ENCODE measurements at places on chromosomes 3 and 15.

DNA sequence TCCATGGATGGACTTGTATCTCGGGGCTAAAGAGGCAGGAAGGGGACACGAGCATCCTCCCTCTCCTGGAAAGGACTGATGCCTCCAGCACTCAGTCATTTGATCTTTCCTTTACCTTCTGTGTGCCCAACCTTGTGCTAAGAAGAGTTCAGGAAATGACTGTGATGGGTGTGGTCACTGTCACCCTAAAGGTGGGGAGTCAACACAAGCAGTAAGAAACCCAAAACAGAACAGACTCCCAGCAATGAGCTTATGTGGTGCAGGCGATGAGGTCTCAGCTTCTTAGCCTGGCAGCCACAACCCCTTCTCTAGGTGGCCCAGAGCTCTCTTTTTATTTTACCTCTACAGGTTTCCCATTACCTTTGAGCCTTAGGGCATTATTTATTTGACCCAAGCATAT, 3.8 kb downstream of the MPI start:
- no peak for DNase-seq

- no peak for DNase-seq
Measured at GRCh38 chr15:33124811-33125210, 69.7 kb downstream of the FMN1 start.

GRCh38 chr3:76585794-76586392, 454.0 kb upstream of the ROBO2 start:
- DNase-seq: no peak

GRCh38 chr3:57160765-57161538, 4.2 kb downstream of the IL17RD start:
- DNase-seq: peak; percentile 53

DNA sequence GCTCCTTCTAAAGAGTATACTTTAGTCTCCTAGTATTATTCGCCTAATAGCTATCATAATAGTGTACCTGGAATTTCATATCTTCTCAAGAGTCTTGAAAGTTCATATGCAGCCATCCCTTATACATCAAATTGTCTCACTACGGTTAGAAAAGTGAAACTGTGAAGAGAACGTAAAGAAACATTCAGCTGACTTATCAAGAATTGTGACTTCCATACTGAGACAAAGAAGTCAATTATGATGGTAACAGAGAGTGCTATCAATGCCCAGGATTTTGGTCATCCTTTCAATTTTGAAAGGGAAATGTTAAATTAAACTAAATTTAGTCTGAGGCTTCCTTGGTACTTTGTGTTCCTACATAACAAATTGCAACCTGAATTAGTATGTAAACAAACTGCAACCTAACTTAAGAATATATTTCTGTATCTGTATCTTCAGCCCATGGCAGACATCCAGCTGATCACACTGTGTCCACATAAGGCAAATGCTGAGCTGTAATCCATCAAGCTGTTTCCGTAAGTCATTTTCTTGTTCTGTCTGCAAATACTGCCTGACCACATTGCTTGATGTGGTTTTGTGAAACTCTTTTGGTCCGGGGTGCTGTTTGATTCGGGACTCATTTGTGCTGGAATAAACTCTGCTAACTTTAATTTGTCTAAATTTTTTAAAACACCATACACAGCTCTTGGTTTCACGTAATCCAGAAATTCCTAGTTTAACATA, 469.6 kb downstream of the SI start:
- no peak for DNase-seq

DNA sequence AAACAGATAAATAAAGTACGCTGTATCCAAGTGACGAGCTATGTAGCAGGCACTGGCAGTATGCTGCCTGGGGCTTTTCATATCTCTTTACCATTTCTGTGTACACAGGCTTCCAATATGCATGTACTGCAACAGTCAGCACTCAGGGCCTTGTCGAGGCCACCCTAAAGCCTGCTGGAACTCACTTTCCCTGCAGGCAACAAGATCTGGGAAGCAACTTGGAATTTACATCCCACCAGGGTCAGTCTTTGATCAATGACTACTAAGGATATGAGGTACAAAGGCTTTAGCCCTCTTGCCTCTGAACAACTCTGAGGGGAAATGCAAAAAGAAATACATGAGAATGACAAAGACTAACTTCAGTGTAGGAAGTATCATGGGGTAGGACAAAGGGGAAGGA, 101.8 kb upstream of the ARL6 start:
- DNase-seq: no peak

DNA sequence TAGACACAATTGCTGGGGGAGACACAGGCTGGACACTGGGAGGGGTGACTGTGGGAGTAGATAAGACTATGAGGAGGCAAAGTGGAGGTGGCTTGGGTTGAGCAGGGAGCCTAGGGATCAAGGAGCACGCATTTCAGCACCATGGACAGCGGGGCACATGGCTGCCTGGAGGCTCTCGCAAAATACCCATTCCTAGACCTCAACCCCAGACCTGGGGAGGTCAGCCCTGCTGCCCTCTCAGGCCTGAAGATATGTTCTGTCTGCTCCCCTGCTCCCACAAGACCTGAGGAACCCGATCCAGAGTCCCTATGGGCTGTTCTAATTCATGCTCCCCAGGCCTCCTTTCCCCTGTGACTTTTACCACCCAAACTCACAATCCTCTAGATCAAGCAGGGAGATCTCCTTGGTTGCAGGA, 16.0 kb upstream of the CPEB1 start:
- peak; percentile 63 for DNase-seq

DNA sequence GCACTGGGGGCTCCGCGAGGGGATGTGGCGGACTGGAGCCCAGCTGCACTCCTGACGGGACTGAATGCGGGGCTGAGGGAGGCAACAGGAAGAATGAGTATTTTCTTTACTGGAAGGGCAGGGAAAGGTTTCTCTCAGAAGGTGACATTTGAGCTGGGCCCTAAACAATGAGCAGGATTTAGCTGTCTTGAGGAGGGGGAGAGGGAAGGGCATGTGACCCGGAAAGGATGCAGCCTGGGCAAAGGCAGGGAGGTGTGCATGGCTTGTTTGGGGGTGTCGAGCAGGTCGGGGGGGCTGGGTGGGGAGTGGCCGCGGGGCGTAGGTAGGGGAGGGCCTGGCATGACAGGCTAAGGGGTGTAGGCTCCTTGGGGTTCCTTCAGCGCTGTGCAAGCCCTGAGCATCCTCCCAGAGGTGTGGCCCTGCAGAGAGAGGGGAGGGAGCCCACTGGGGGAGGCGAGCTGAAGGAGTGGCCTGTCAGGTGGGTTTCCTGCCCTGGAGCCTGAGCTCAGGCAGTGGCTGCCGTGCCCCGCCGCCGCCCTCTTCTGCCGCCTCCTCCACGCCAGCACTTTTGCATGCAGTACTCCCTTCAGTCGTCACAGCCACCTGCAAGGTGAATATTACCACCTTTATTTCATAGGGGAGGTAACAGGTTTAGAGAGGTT, 17.2 kb upstream of the ANKDD1A start:
- DNase-seq: no peak

DNA sequence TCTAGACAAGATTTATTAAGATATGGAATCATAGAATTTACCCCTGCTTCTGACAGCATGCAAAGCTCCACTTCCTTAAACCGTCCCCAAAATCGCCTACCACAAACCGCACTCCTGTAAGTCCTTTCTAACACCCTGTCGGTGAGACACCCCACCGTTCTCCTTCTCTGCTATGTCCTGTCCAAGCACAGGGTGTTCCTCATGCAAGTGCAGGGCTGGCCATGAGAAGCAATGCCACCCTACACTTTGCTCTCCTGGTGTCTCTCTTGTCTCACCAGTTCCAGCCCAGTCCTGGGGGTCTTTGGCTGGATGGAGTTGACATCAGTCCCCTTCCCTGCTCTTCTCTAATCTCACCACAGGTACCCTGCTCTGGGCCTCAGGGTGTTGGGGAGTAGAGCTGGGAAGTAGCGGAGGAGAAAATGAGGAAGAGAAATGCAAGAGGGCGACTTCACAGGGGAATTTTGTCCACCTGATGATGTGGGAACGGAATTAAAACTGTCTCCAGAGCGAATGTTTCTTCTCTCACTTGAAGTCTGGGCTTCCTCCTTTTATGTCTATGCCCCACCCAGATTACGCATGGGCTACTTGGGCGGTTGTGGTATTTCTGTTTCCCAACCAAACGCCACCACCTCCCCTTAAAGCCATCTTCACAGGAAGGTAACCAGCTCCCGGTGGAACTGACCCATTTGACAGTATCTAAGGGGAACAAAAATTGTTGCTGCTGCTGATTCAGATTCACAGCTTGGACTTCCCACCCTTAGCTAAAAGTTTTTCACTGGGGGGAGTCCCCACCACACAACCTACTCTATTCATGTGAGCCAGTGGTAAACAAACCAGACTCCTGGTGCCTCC, 49.9 kb downstream of the CASR start:
- peak; percentile 43 for DNase-seq

GRCh38 chr3:10748040-10748439, 68.0 kb upstream of the SLC6A11 start:
- DNase-seq: no peak

GRCh38 chr3:151859233-151859673, 14.2 kb upstream of the SUCNR1 start:
- no peak for DNase-seq

Data from femur (tissue), 1 donor.